ENCODE measurements at places on chromosomes 6 and 20. TPM values are rescaled to one million over a fixed set of nuclear protein-coding genes. Genes with fewer than 3 reads are reported as not detected.

DNA sequence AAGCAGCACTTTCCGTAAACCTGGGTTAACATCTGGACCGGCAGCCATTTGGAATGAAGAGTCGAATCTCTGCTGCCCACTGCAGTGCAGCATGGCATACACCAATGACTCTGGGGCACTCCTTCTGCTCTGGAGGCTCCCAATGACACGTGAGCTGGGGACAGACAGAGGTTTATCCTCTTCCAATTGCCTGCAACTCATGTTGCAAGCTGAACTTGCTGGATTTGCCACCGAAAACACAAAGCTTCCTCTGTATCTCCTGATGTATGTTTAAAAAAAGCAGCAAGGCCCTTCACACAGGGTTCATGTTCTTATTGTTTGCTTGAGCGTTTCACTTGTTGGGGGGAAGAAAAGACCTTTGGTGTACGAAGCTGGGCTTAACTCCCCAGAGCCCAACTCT is 10.8 kb downstream of the NCOA5 start:
- peaks cover 53% of the 10 kb centered on the region for H3K36me3 ChIP-seq
- H3K27ac ChIP-seq: no peak overlapping the region
- no peak overlapping the region for H3K4me3 ChIP-seq
- DNase-seq: no peak
- peaks cover 27% of the 10 kb centered on the region for H3K4me1 ChIP-seq

TPD52L1 gene
- not detected for total RNA-seq

SLC52A3 gene
- total RNA-seq: 0.19 TPM

GRCh38 chr6:107691062-107691751 is 132.9 kb downstream of the SCML4 start:
- no peaks in the 10 kb centered on the region for H3K36me3 ChIP-seq
- no peak for DNase-seq
- H3K4me3 ChIP-seq: no peak overlapping the region

DEFB125 gene
- total RNA-seq: not detected

SPATA25 gene
- 4.8 TPM for total RNA-seq

CST1 gene
- total RNA-seq: not detected

APCDD1L gene
- total RNA-seq: not detected

DNA sequence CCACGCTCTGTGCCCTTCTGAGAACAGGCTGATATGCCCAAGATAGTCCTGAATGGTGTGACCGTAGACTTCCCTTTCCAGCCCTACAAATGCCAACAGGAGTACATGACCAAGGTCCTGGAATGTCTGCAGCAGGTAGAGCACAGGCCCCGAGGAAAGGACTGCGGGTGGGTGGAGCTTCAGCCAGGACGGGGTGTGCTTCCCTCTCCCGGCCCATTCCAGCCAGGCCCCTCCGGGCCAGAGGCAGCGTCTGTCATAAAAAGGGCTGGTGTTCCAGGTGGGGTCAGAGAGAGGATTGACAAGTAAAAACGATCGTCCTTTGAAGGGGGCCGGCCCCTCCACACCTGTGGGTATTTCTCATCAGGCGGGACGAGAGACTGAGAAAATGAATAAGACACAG is 1.3 kb downstream of the RTEL1 start:
- H3K27me3 ChIP-seq: no peaks in the 10 kb centered on the region
- H3K36me3 ChIP-seq: no peaks in the 10 kb centered on the region
- H3K4me3 ChIP-seq: peak overlapping the region; percentile 90
- peaks cover 32% of the 10 kb centered on the region for H3K4me1 ChIP-seq
- no peak overlapping the region for H3K27ac ChIP-seq

EDN1 gene
- total RNA-seq: 0.74 TPM

DNA sequence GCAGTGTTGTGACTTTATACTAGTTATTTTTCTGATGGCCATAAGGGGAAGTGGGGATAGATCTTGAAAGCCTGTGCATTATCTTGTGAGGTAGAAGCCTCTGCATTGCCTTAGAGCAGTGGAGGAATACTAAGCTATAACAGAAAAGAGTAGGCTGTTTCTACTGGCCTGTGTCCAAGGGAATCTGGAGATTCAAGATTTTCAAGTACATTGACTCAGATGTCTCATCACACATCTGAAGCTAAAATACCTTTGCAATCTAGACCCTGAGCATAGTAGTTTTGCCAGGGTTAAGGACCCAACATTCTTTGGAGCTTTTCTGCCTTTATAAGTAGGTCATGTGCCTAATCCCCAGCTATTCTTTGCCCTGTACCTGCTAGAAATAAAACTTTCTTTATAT is 272.3 kb downstream of the TENT5A start:
- no peak for DNase-seq
- H3K4me3 ChIP-seq: no peak overlapping the region
- H3K4me1 ChIP-seq: no peaks in the 10 kb centered on the region
- H3K27ac ChIP-seq: no peak overlapping the region

DNA sequence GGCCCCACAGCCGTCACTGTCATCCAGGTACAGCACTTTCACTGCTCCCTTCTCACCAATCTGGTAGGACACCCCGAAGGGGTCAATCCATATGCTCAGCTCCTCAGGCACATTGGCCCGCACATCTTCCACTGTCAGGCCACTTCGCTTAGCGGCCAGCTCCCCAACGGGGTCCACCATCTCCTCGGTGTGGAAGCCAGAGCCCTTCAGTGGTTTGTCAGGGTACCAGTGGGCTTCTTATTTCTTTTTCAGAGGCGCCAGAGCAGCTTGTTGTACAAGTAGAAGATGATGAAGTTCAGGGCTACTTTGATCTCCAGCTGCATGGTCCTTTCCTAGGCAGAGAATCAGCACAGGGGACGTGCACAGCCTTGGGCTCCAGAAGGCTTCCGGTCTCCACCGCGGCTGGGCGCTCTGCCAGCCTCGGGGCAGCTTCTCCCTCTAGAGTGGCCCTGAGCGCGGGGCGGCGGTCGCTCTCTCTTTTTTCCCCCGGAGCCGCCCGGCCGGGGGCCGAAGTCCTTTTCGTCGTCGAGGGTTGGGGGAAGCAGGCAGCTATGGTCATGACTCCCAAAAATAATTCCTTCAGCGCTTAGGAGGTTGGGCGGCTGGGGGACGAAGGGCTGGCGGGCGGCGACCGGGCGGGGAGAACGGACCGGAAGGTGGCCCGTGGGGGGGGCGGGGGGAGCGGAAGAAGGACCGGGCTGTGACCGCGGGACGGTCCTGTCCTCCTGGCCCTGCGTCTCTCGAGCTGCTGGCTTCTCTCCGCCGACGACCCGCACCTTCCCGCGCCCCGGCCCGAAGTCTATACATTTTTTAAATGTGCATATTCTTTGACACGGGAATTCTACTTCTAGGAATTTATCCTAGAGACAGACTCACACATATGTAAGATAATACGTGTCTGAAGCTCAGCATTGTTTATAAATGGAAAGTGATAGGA is 6.5 kb upstream of the ZSCAN9 start:
- H3K4me3 ChIP-seq: peak overlapping the region; percentile 82
- peaks cover 4% of the 10 kb centered on the region for H3K4me1 ChIP-seq
- H3K36me3 ChIP-seq: no peaks in the 10 kb centered on the region
- DNase-seq: no peak
- H3K27me3 ChIP-seq: peaks cover 78% of the 10 kb centered on the region

DNA sequence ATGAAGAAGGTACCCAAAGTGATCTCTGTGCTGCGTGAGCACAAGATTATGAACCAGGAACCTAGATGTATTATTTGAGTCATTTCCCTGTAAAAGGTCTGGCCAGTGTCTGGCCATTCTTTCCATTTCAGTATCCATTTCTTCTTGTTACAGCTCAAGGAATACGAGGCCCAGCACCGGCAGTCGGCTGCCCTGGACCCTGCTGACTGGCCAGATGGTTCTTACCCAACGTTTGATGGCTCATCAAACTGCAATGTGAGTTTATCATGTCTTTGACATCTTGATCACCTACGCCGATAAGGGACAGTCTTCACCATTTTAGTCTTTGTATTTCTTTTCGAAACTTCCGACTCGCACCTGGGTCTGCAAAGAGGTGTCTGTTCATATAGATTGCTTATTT is 144.8 kb downstream of the SASH1 start:
- H3K4me1 ChIP-seq: no peaks in the 10 kb centered on the region
- peaks cover 7% of the 10 kb centered on the region for H3K27me3 ChIP-seq
- no peak for DNase-seq
- no peak overlapping the region for H3K27ac ChIP-seq
- no peak overlapping the region for H3K4me3 ChIP-seq

DNA sequence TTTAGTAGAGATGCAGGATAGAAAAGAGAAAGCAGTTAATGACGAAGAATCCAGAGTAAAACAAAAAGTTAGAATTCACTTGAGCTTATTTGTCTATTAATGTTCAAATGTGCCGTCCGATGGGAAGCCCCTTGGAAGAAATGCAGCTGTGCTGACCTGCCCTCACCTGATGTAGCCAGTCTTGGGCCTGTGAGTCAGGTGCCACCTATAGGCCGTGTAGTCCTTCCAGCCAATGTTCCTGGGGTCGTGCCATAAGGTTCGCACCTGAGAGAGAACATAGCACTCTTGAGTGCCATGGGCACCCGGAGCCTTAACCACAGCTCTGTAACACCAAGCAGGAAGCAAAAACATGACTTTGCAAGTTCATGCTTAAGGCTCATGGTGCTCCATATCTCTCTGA is 32.4 kb downstream of the THBS2 start:
- peaks cover 3% of the 10 kb centered on the region for H3K27me3 ChIP-seq
- H3K36me3 ChIP-seq: peaks cover 4% of the 10 kb centered on the region
- H3K4me3 ChIP-seq: no peak overlapping the region
- no peak overlapping the region for H3K27ac ChIP-seq

DNA sequence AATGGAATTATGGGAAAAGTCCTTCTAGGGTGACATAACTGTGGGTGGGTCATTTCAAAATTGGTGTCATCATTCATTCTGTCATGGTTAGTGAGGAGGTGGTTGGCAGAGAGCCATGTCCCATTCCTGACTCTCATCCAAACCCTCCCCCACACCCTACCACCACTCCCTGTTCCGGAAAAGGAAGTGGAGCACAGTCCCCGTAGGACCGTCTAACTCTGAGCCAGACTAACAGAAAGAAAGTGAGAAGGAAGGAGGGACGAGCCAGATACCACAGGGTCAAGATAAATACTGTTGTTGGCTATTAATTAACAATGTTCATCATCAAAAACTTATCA is 4.8 kb downstream of the TRIM10 start:
- H3K36me3 ChIP-seq: no peaks in the 10 kb centered on the region
- H3K4me1 ChIP-seq: peaks cover 5% of the 10 kb centered on the region
- DNase-seq: no peak
- no peak overlapping the region for H3K27ac ChIP-seq

- no peak overlapping the region for H3K4me3 ChIP-seq
- peaks cover 4% of the 10 kb centered on the region for H3K4me1 ChIP-seq
- H3K27me3 ChIP-seq: peaks cover 2% of the 10 kb centered on the region
Observed at GRCh38 chr20:50325215-50325614, 134.6 kb downstream of the CEBPB start.

- peaks cover 29% of the 10 kb centered on the region for H3K4me1 ChIP-seq
- no peaks in the 10 kb centered on the region for H3K27me3 ChIP-seq
- no peak overlapping the region for H3K4me3 ChIP-seq
- no peak overlapping the region for H3K27ac ChIP-seq
- no peaks in the 10 kb centered on the region for H3K36me3 ChIP-seq
- DNase-seq: no peak
Observed at GRCh38 chr6:154266560-154267099, 90.0 kb downstream of the IPCEF1 start.

DNA sequence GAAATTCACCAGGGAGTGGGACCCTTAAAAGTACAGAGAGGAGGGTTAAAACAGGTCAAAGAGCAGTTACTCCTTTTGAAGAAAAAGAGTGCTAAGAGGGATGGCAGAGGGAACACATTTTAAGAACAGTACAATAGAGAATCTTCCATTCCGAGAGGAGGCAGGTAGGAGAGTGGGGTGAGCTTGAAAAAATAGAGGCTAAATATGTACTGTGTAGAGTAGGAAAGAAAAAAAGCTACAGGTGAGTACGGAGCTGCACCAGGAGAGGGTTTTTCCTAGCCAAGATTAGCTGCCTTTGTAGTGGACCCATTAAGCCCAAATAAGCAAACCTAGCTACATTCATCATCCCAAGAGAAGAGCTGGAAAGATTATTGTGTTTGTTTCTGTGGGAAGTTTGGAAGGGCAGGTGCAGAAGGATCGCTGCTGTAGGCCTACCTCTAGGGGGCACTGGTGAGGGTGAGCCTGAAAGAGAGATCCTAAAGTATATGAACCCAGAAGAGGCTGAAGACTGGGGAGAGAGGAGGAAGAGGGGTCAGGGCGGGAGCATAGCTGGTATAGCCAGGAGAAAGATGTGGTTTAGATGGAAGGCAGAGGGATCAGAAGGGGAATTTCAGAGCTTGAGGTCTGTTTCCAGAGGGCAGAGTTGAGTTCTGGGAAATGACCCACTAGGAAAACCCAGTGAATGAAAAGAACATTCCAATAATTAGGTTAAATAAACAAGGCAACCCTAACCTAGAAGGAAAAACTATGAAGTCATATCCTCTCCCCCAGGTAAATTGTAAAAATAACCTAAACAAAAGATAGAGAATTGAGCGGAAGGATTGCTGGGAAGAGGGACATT is 50.2 kb upstream of the HINT3 start:
- H3K36me3 ChIP-seq: no peaks in the 10 kb centered on the region
- H3K27ac ChIP-seq: peak overlapping the region; percentile 1
- peak; percentile 22 for DNase-seq
- H3K4me3 ChIP-seq: no peak overlapping the region
- H3K27me3 ChIP-seq: no peaks in the 10 kb centered on the region

GGTLC1 gene
- not detected for total RNA-seq

All from naive thymus-derived CD8-positive, alpha-beta T cell (primary cell).